ENCODE measurements at places on chromosomes 12 and 14.

DNA sequence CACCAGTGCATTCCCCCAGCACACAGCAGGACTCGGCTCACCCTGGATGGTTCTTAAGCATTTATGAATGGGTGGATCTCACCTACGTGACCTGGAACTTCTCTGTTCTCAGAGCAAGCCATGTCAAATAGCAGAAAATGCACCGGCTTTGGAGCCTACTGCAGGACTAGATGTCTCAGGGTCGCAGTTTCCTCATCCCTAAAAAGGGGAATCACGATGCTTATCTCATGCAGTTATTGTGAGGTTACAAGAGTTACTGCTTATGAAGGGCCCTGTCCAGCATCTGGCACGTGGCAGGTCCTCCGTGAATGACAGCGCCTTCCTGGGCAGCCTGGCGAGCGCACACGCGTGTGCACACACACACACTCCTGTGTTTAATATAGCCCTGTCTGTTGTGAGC, 128.5 kb downstream of the ETV6 start:
- DNase-seq = no peak

GRCh38 chr12:114165921-114166320, 199.8 kb upstream of the RBM19 start:
- no peak for DNase-seq

DNA sequence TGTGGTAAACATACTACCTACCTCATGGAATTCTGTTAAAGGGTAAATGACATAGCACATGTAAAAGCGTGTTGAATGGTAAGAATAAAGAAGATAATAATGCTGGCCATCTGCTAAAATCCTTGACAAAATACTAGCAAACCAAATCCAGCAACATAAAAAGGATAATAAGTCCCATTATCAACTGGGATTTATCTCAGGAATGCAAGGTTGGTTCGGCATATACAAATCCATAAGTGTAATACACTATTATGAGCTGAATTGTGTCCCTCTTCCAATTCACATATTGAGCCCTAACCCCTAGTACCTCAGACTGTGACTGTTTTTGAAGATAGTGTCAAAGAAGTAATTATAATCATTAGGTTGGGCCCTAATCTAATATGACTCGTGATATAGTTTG, 37.4 kb downstream of the YEATS4 start:
- DNase-seq = no peak

- peak; percentile 87 for DNase-seq
These were observed 39.2 kb upstream of the DYRK2 start for GRCh38 chr12:67609226-67609870.

- DNase-seq = no peak
These were observed 28.7 kb upstream of the CD9 start for GRCh38 chr12:6171409-6172015.

DNA sequence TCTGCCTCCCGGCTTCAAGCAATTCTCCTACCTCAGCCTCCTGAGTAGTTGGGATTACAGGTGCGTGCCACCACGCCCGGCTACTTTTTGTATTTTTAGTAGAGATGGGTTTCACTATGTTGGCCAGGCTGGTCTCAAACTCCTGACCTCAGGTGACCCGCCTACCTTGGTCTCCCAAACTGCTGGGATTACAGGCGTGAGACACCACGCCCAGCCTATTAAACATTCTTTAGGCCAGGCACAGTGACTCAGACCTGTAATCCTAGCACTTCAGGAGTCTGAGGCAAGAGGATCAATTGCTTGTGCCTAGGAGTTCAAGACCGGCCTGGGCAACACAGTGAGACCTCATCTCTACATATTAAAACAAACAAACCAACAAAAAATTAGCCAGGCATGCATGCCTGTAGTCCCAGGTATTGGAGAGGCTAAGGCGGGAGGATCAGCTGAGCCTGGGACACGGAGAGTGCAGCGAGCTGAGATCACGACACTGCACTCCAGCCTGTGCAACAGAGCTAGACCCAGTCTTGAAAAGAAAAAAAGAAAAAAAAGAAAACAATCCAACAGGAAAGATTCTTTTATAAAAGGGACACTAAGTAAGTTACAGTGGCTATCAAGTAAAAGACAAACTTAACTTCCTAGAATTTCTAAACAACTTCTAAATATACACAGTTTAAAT, 70.2 kb downstream of the HECTD1 start:
- DNase-seq = no peak

- DNase-seq = no peak
These were observed 303.4 kb upstream of the PRICKLE1 start for GRCh38 chr12:42892702-42893551.

- DNase-seq = no peak
These were observed 354.9 kb downstream of the DIO2 start for GRCh38 chr14:79856381-79856780.

- no peak for DNase-seq
These were observed 16.4 kb downstream of the FAM234B start for GRCh38 chr12:13060581-13060980.

DNA sequence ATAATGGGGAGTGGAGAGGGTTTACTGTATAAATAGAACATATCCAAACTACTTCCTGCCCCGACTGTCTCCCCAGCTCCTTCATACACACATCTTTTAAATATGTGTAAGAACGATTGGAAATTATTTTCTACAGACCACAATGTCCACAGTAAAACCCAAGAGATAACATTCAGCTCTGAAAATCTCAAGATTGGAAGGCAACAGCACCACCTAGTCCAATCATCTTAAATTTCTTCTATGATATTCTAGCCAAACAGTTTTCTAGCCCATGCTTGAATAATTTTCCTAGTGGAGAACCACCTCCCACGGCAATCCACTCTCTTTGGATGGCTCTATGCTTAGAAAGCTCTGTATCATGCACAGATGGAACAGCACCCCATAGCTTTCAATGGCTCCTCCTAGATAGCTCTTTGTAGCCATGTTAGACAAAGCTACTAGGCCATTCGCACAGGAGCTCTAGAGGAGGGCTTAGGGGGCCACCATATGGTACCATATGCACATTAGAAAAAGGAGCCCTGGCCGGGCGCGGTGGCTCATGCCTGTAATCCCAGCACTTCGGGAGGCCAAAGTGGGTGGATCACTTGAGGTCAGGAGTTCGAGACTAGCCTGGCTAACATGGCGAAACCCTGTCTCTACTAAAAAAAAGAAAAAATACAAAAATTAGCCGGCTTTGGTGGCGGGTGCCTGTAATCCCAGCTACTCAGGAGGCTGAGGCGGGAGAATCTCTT, 18.1 kb downstream of the VDR start:
- DNase-seq = peak; percentile 10

DNA sequence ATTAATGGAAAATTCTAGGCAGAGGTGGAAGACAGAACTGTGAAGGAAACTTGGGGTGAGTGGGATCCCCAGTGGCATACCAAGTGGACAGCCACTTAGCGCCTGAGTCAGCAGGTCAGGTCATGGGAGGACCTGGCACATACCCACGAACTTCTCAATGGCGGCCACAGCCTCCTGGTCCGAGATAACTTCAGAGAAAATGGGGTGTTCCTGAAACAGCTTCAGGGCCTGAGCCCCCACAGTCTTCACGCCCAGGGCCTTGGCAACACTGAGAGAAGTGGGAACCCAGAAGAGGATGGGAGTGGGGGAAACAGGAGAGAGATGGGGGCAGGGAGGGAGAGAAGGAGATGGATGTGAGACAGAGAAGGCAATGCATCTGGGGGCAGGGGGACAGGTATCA, 9.9 kb downstream of the SDS start:
- DNase-seq = no peak

All from NCI-H524 treated with DMSO at 0.1 percent for 48 hours (cell line).